Right ventricle myocardium superior (tissue), 1 donor: ENCODE measurements at places on chromosomes 2 and 18. TPM values are rescaled to one million over a fixed set of nuclear protein-coding genes. Genes with fewer than 3 reads are reported as not detected.

The HSPE1 gene
- total RNA-seq: 107 TPM

The TNFRSF11A gene
- 0.94 TPM for total RNA-seq

The MGAT5 gene
- total RNA-seq: 82.8 TPM

The TWIST2 gene
- 1.9 TPM for total RNA-seq

The FOXI3 gene
- not detected for total RNA-seq

The DSG4 gene
- not detected for total RNA-seq
